ENCODE measurements at places on chromosomes 2 and 18.

GRCh38 chr2:231332872-231333500 lies 62.5 kb upstream of the B3GNT7 start:
- no peak overlapping the region for H3K27ac ChIP-seq
- H3K36me3 ChIP-seq: no peaks in the 10 kb centered on the region
- H3K4me1 ChIP-seq: no peaks in the 10 kb centered on the region
- no peak for DNase-seq
- H3K4me3 ChIP-seq: no peak overlapping the region
- no peaks in the 10 kb centered on the region for H3K27me3 ChIP-seq

- no peaks in the 10 kb centered on the region for H3K27me3 ChIP-seq
- no peaks in the 10 kb centered on the region for H3K36me3 ChIP-seq
- no peak for DNase-seq
- no peak overlapping the region for H3K4me3 ChIP-seq
- H3K27ac ChIP-seq: no peak overlapping the region
Observed at GRCh38 chr18:48075707-48076093, 145.2 kb upstream of the SMAD2 start.

DNA sequence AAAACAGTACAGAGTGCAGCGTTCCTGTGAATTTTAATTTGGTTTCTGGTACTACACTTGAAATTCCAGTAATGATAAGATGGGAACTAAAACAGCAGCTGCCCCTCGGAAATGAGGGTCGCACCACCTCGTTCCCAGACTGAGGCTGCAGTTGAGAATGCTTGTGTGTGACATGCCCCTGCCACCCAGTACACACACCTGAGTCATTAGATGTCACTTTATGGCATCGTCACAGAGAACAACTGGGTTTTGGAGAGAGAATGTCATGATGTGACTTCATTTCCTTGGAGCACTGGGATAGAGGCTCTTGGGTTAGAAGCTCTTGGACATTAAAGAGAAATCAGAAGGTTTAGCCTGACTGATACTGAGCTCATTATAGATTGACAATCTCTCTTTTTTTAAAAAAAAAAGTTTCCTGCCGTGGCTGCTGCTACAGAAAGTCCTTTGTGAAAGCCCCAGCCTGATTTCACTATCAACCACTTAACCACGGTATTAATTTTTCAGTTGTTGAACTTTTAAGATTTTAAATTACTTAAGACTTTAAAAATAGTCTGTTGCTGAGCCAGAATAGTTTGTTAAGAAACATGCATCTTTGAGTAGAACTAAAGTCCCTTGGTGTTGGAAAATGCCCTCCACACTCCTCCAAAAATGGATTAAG lies 24.5 kb downstream of the BCL2L11 start:
- H3K4me3 ChIP-seq: no peak overlapping the region
- no peak for DNase-seq
- H3K27me3 ChIP-seq: no peaks in the 10 kb centered on the region
- peaks cover 73% of the 10 kb centered on the region for H3K36me3 ChIP-seq
- peaks cover 9% of the 10 kb centered on the region for H3K4me1 ChIP-seq
- H3K27ac ChIP-seq: 0 out of 2 replicates have a peak overlapping the region, but pooled peaks have one; percentile 37

GRCh38 chr2:82993609-82994008 lies 1465.5 kb downstream of the SUCLG1 start:
- H3K36me3 ChIP-seq: no peaks in the 10 kb centered on the region
- no peaks in the 10 kb centered on the region for H3K27me3 ChIP-seq
- H3K27ac ChIP-seq: no peak overlapping the region
- no peaks in the 10 kb centered on the region for H3K4me1 ChIP-seq

DNA sequence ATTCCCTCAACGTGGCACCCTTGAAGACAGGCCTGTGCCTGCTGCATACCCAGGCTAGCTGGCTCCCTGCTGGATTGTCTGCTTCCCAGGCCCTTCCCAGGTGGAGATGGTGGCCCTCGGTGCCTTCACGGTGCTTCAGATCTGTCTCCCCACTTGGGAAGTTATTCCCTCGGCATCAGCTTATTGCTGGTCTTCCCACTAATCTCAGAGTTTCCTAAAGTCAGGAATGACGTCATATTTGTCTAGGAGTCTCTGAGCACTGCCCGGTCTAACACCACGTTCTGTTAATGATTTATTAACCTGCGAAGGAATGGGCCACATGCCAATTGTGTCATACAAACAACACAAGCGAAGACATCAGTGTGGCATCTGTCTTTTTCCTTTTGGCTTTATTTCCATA lies 269.8 kb upstream of the ID2 start:
- no peaks in the 10 kb centered on the region for H3K27me3 ChIP-seq
- H3K4me1 ChIP-seq: no peaks in the 10 kb centered on the region
- no peak overlapping the region for H3K27ac ChIP-seq
- no peaks in the 10 kb centered on the region for H3K36me3 ChIP-seq

GRCh38 chr18:79634186-79634585 lies 45.4 kb upstream of the CTDP1 start:
- H3K27ac ChIP-seq: no peak overlapping the region
- H3K4me3 ChIP-seq: no peak overlapping the region
- H3K4me1 ChIP-seq: no peaks in the 10 kb centered on the region
- no peaks in the 10 kb centered on the region for H3K36me3 ChIP-seq
- no peaks in the 10 kb centered on the region for H3K27me3 ChIP-seq

GRCh38 chr2:203743441-203743981 lies 37.1 kb downstream of the CD28 start:
- no peak for DNase-seq
- H3K4me3 ChIP-seq: no peak overlapping the region
- peaks cover 49% of the 10 kb centered on the region for H3K4me1 ChIP-seq
- peak overlapping the region; percentile 40 for H3K27ac ChIP-seq
- no peaks in the 10 kb centered on the region for H3K27me3 ChIP-seq
- no peaks in the 10 kb centered on the region for H3K36me3 ChIP-seq

GRCh38 chr2:25308599-25308998 lies 33.1 kb downstream of the DNMT3A start:
- peaks cover 67% of the 10 kb centered on the region for H3K36me3 ChIP-seq
- DNase-seq: no peak

Measured in DND-41 (cell line).